ENCODE measurements at places on chromosomes 3 and 15. TPM values are rescaled to one million over a fixed set of nuclear protein-coding genes. Genes with fewer than 3 reads are reported as not detected.

DNA sequence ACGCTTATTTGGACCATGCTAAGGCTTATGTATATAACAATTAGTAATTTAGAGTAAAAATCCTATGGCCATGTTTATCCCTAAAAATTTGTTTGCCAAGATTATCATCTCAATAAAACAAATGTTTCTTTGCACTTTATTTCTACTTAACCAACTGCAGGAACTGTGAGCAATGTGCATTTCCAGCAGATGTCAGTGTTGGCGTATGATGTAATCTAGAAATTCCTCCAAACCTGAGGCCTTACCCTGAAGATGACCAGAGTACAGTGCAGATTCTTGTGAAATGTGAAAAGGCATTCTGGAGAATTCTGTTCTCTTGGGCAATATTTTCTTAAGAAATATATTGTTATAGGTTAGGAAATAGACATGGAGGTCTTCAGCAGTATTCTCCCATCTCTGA lies 205.9 kb downstream of the MBNL1 start:
- DNase-seq: peak; percentile 52

DNA sequence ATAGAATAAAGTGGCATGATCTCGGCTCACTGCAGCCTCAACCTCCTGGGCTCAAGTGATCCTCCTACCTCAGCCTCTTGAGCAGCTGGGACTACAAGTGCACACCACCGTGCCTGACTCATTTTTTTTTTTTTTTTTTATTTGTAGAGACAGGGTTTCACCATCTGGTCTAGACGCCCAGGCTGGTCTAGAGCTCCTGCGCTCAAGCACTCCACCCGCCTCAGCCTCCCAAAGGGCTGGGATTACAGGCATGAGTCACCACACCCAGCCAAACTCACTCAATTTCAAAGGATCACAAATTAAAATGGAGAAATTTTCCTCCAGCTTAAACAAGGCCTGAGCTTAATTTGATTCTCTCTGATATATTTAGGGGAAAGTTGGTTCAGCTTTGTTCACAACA lies 27.3 kb upstream of the NMB start:
- peak; percentile 79 for DNase-seq

- no peak for DNase-seq
These were observed 80.5 kb upstream of the CDIN1 start for GRCh38 chr15:36498916-36499315.

ILDR1 gene
- total RNA-seq: not detected

GRCh38 chr3:32891365-32891764 lies 60.1 kb upstream of the CCR4 start:
- no peak for DNase-seq

SH3GL3 gene
- not detected for total RNA-seq

ACKR2 gene
- total RNA-seq: not detected

GRCh38 chr15:70466895-70467529 lies 296.3 kb downstream of the UACA start:
- peak; percentile 43 for DNase-seq

DNA sequence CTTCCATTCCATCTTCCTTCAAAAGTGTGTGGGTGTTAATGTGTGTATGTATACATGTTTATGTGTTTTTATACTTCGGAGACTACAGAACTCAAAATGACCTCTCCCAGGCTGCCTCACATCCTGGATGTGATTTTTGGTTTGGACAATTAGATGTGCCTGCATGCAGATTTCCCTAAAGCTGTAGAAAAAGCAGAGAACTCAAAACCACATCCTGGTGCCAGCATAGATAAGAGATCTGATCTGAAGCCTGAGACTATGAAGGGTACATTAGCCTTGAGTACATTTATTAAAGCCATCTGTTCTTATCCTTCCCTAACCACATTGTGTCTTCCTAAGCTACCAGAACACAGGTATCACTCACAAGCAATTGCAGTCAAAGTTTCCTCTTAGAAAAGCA lies 319.4 kb upstream of the RASGRP1 start:
- peak; percentile 70 for DNase-seq

NDUFAF3 gene
- 96.8 TPM for total RNA-seq

DNA sequence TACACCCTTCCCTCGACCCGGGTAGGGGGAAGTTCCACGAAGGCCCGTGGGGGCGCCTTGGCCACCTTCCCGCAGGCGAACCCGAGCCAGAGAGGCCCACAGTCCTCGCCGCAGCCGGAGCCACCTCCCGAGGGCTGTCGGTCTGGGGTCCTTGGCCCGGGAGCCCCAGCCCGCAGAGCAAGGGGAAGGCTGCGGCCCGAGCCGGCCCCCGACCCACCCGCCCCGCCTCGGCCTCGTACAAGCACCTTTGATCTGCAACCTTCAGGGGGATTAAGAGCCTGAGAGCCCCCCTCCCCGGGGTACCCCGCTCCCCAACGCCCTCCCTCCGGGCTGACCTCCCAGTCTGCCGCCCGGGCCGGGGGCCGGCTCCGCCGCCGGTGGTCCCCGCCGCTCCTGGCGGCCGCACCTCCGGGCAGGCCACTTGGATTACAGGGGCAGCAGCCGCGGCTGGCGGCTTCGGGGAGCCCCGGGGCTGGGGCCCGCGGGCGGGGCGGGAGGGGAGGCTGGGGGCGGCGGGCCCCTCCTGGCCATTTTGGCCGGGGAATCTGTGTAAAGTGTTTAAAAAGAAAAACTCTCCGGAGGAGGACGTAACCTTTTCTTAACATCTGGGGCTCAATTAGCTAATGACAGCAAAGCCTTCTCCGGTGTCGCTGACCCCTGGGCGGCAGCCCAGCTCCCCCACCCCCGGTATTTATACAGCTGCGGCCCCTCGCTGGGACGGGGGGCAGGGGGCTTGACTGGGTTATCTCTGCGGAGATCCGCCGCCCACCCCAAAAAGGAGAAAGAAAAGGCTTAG lies 40.2 kb downstream of the EPHB3 start:
- no peak for DNase-seq

MED12L gene
- total RNA-seq: 0.12 TPM

SLC35G2 gene
- 20.6 TPM for total RNA-seq

PPP1R2 gene
- total RNA-seq: 61.4 TPM

GOLGA8S gene
- total RNA-seq: not detected

DLL4 gene
- total RNA-seq: not detected

GRCh38 chr3:105988540-105989212 lies 119.9 kb upstream of the CBLB start:
- no peak for DNase-seq

IMPG2 gene
- not detected for total RNA-seq

PLSCR5 gene
- not detected for total RNA-seq

DNA sequence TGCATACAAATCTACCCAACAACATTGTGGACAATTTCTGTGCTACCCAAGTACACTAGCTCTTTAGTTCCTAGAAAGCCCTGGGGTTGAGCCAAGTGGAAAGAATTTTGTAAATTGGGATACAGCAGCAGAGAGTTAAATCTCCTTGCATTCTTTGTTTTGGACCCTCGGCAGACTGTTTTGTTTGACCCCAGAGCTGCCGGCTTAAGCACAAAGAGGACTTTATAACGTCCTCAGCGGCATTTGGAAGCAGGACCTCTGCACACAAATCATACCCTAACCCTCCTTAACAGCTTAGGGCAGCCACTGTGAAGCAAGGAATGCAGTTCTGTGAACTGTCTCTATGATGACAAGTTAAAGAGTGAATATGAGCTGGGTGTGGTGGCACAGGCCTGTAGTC lies 415.3 kb downstream of the CNTN4 start:
- DNase-seq: no peak

PDCD7 gene
- 18.2 TPM for total RNA-seq

- no peak for DNase-seq
These were observed 280.8 kb downstream of the SHQ1 start for GRCh38 chr3:72567474-72567873.

- DNase-seq: no peak
These were observed 29.2 kb upstream of the TPRG1 start for GRCh38 chr3:189142527-189142926.

GRCh38 chr3:184778426-184779332 lies 33.3 kb upstream of the VPS8 start:
- no peak for DNase-seq

CLPX gene
- total RNA-seq: 34.7 TPM

DNA sequence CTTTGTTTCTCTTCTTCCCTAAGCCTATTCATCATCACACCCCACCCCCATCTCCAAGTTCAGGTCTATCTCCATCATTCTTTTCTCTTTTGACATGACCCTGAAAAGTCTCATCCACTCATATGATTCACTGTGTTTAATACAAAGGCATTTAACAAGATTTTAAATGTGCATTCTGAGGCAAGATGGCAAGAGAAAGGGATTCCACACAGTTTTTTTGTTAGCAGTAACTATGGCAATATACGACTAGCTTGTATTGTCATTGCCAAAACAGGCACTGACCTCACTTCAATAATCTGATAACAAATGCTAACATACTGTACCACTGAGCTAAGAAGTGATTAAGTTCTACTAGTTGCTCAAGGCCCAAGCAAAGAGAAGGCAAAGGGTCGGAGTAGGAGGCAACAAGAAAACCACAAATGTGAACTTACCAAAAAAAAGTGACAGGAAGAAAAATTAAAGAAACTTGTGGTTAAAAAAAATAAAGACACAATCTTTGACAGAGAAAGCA lies 53.2 kb downstream of the FBN1 start:
- peak; percentile 82 for DNase-seq

GRCh38 chr15:52094811-52095584 lies 17.6 kb downstream of the BCL2L10 start:
- no peak for DNase-seq

GRCh38 chr15:60917461-60918145 lies 311.5 kb downstream of the RORA start:
- DNase-seq: no peak

IGF2BP2 gene
- 29.7 TPM for total RNA-seq

TNNC1 gene
- 36.6 TPM for total RNA-seq

DNA sequence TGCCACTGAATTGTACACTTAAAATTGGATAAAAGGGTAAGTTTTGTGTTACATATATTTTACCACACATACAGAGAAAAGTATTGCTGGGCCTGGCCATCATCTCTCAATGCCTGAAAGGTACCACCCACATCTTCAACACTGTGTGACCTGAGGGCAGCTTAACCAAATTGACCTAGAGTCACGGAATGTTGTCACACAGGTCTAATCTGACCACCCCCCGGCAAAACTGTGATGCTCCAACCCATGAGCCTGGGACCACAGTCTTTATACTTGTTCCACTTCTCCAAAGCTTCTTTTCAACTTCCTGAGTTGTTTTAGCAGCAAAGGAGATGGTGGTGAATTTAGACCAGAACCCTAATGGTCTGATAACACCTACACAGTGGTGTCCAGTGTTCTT lies 210.3 kb upstream of the TPM1 start:
- DNase-seq: no peak

TMEM207 gene
- total RNA-seq: not detected

GRCh38 chr3:189324538-189325138 lies 152.9 kb downstream of the TPRG1 start:
- DNase-seq: peak; percentile 99

DNA sequence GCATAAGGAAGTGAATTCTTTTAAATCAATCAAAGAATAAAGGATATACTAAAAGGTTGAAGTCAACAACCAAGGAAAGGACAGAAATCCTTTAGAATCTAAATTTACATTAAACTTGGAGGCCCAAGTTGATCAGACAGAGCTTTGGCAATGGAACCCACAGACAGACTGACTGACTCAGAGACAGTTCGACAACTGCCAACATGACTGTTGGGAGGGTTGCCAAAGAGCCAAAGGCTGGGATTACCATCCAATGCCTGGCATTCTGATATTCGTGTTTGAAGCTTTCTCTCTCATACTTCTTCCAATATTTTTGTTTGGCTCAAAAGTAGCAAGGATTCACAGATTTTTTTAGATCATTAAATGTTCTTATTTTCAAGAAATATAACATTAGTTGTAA lies 406.1 kb downstream of the PLCL2 start:
- DNase-seq: no peak

- DNase-seq: peak; percentile 77
These were observed 6.5 kb downstream of the CHD2 start for GRCh38 chr15:92906563-92907081.

DNA sequence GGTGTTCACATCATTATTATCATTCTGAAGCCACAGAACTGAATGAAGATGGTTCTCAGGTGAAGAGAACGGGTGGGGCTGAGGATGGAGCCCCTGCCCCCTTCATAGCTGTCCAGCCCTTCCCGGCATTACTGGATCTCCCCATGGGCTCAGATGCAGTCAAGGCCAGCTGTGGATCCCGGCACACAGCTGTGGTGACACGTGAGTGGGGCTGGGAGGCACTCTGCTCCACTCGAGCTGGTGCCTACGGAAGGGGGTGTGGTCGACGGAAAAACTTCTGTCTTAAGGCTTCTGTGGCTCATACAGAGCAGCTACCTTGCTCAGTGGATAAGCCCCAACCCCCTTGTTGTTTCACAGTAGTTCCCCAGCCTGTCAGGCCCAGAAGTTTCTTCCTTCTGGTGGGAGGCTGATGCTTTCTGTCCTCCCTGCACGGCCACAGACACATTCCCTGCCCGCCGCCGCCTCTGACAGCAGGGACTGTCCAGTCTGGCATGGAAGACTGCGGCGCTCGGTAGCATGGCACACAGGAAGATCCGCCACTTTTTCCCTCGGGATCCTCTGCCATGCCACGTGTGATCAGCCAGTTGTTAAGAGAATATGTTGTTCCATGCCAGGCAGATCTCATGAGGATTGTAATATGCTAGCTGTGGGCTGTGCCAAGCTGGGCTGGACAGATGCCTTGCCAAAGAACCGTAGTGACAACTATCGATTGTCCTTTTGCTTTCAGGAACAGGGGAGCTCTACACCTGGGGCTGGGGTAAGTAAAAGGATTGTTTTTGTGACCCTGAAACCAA lies 5.8 kb downstream of the RCCD1 start:
- no peak for DNase-seq

DNA sequence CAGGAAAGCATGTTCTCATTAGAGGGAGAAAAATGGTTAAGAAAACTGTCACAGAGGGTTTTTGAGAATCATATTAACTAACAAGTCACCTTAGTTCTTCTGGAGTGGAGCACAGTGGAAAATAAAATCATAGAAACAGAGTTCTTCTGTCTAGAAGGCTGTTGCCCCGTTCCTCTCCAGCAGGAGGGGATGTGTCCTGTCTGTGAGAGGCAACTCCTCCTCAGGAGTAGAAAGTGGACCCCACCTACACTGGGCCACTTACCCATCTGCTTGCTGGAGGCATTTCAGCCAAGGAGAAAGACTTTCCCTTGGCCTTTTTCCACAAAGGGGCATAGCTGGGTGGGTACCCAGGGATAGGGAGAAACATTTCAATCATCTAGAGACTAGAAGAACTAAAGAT lies 106.6 kb downstream of the SSR3 start:
- peak; percentile 25 for DNase-seq

- DNase-seq: no peak
These were observed 146.7 kb upstream of the THBS1 start for GRCh38 chr15:39434163-39434562.
